ENCODE measurements at places on chromosomes 2 and 18.

GRCh38 chr2:177093371-177093770, 119.2 kb upstream of the HNRNPA3 start:
- no peak for DNase-seq

- no peak for DNase-seq
These were observed 580.0 kb downstream of the RNF144A start for GRCh38 chr2:7497178-7497577.

DNA sequence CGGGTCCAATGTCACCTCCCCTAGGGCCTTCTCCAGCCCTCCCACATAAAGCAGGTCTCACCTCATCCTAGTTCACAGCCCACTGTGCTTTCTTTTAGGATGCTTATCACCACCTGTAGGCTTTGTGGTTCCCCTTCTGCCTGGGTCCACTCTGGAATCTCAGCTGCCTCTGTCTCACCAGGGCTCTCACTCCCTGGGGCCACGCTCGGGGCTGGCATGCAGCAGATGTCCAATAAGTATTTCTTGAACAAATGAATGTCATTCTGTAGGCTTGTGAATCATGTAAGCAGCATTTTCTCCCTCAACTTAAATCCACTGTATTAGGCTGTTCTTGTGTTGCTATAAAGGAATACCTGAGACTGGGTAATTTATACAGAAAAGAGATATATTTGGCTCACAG, 4.3 kb upstream of the SH3BP4 start:
- DNase-seq: no peak

DNA sequence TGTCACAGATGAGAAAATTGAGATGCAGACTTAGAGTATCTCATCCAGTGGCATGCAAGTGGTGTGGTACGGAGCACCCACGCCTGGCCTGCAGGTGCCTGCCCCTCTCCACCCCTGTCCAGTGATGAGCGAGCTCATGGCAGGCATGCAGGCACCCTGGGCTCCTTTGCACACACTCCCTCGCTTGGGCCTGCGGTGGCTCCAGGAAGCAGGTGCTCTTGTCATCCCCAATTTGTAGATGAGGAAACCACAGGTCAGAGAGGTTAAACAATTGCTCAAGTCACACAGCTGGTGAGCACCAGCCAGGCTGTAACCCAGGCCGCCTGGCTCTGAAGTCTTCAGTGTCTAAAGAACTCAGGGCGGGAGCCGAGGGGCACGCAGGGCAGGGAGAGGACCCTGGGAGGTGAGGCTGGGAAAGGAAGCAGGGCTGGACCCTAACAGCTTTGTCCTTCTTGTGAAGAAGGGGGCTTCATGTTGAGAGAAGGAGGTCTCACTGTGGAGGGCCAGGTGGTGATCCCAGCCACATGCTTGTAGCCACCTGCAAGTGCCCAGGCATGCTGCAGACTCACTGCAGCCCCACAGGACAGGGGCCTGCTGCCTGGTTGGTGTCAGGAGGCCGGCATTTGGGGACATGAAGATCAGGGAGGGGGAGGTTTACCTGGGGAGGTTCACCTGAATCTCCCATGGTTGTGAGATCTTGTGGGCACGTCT, 166.2 kb downstream of the SH3RF3 start:
- DNase-seq: no peak

- DNase-seq: no peak
These were observed 146.1 kb downstream of the ERBB4 start for GRCh38 chr2:212392544-212392943.

Measured in caudate nucleus (tissue), 63 donors.